ENCODE measurements at places on chromosomes 16 and 17.

DNA sequence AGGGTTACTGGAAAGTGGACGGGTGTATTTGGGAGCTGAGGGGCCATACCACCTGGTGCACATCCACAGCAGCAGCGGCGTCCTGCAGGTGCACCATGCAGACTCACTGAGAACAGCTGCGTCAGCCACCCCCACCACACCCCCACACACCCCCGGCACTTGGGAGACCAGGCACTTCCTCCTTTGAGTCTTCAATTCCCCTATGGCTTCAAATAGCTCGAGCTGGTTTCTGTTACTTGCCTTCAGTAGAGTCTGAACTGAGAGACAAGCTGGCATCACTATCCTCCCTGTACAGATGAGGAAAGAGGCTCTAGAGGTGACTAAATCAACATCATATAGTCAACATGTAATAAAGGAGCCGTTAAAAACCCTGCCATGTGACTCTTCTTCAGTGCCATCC is 15.4 kb downstream of the CUEDC1 start:
- DNase-seq, result peak; percentile 76

- DNase-seq, result no peak
These were observed 2.2 kb downstream of the UBE2Z start for GRCh38 chr17:48910370-48910769.

DNA sequence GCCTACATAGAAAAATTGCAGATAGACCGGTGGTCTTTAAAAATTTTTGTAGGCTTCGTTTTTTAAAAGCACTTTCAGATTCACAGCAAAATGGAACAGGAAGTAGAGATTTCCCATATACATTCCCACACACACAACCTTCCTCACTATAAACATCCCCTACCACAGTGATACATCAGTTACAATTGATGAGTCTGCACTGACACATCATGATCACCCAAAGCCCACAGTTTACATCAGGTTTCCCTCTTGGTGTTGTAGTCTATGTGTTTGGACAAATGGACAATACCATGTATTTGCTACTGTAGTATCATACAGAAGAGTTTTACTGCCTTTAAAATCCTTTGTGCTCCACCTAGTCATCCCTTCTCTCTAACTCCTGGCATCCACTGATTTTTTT is 113.9 kb upstream of the ADAMTS18 start:
- no peak for DNase-seq

GRCh38 chr17:41302981-41303380 is 330 bp upstream of the KRTAP29-1 start:
- no peak for DNase-seq

DNA sequence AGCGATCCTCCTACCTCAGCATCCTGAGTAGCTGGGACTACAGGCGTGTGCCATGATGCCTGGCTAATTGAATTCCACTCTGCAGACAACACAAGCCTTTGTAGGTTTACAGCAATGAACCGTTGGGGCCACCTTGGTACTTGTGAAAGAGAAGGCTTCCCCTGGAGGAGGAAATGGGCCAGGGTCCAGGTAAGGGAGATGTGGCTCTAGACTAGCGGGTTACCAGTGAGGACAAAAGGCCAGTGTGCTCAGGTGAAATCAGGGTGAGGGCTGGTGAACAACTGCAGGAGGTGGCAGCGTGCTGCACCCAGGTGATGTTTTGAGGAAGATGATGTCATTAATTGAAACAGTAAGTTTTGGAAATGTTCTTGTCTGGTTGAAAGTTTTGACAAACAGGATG is 6.7 kb downstream of the SDR42E1 start:
- DNase-seq, result no peak

GRCh38 chr17:66777689-66778225 is 57.2 kb upstream of the CACNG5 start:
- no peak for DNase-seq

GRCh38 chr16:29310852-29311314 is 95.6 kb downstream of the NPIPB11 start:
- DNase-seq, result no peak

DNA sequence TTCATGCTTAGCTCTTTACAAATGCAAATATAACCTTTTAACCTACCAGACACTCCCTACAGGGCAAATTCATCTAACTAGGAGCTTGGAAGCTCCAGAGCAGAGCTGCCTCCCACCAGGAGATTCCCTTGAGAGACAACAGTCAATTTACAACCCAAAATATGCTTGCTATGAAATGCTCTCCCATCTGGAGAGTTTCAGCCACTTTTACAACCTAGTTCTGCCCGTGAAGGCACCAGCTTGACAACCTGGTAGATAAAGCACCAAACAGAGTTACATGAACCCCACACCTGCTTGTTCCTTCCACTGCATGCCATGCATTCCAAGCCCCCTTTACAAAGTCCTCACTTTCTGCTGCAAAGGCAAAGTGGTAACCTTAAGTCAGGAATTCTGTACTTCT is 215.3 kb upstream of the KIF2B start:
- DNase-seq, result no peak

- DNase-seq, result no peak
These were observed 3.0 kb upstream of the CPNE2 start for GRCh38 chr16:57089406-57089805.

DNA sequence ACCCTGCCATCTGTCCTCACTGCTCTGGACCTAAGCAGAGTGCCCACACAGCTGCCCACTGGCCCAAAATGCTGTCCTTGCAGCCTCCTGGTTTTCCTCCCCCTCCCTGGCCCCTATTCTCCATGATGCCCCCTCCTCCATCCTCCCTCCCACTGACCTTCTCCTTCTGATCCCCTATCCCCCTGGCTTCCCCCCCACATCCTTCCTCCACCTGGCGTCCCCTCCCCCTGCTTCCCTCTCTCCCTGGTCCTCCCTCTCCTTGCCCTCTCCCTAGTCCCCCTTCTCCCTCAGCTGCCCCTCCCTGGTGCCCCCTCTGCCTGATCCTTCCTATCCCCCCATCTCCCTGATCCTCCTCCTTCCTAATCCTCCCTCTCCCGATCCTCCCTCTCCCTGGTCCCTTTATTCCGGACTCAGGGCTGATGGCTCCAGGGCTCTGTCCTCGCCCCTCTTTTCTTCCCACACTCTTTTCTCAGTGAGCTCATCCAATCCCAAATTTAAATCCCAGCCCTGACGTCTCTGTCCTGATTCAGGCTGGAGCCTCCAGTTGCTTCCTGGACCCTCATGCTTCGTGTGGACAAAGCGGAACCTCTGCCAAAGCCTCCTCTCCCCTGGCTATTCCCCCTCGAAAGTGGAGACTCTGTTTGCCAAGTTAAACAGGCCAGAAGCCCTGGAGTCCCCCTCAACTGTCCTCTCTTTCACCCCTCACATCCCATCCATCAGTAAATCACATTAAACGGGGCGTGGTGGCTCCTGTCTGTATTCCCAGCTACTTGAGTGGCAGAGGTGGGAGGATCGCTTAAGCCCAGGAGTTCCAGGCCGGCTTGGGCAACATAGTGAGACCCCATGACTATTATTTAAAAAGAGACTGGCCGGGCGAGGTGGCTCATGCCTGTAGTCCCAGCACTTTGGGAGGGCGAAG is 18.1 kb upstream of the RHBDF2 start:
- DNase-seq, result no peak

DNA sequence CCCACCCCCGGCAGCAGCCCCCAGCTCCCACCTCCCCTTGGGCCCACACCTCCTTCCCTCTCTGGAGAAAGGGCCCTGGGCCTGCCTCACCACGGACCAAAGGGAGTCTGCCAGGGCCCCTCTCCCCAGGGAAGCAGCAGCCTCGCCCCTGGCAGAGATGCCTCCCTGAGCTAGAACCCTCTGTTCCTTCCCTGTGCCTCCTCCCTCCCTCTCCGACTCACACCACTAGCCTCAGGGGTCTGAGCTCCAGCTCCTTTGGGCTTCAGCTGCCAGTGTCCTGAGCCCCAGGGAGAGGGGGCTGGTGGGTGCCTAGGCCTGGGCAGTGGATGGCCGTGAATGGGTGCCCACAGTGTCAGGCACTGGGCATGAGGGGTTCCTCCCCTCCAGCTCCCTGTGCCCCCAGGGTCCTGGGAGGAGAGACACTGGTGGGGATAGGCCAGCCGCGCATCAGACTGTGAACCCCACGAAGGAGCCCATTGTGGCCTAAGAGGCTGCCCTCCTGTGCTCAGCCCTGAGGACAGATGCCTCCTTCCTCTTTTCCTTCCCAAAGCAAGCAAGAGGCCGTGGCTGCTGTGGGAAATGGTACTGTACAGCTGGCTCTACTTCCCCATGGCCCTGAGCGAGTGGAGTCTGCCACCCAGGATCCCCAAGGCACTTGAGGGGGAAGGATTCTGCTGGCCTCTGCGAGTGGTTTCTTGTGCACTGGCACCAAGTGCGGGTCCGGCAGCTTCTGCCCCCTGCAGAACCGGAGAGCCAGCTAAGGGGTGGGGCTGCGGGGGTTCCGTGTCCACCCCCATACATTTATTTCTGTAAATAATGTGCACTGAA is 20.7 kb downstream of the MMP15 start:
- DNase-seq, result no peak
